T-helper 17 cell (primary cell): ENCODE measurements at places on chromosomes 11 and 22.

DNA sequence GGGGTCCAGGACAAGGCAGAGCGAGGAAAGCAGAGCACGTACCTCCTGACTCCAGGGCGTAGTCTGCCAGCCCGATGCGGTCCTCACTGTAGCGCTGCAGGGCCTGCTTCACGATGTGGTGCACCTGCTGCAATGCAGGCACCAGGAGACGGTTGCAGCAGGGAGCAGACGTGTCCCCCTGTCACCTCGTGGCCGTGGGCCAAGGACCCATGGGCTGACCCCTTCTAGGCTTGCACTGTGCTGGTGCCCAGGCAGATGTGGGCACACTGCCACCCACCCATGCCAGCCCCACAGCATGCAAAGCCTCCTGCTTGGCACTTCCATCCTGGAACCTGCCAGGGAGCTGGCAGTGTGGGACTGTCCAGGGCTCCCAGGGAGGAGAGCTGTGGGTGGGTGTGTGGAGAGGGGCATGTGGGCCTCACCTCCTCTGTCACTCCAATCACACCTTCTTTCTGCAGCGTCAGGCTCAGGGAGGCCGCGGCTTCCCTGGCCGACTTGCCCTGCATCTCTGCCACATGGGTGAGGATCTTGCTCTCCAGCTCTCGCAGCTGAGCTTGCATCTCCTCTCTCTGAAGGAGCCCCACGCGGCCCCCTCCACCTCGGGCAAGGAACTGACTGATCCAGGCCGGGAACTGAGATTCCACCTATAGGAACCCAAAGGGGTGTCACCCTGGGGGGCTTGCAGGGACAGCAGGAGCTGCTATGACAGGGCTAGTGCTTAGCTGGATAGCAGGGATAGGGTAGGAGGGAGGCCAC, 16.3 kb downstream of the SUN2 start:
- no peak for DNase-seq

- DNase-seq: no peak
Measured at GRCh38 chr22:48275412-48275811, 1513.0 kb downstream of the TBC1D22A start.

GRCh38 chr11:10998674-10999073, 140.8 kb upstream of the ZBED5 start:
- DNase-seq: no peak

GRCh38 chr11:118888398-118888797, 4.7 kb downstream of the CXCR5 start:
- DNase-seq: no peak

DNA sequence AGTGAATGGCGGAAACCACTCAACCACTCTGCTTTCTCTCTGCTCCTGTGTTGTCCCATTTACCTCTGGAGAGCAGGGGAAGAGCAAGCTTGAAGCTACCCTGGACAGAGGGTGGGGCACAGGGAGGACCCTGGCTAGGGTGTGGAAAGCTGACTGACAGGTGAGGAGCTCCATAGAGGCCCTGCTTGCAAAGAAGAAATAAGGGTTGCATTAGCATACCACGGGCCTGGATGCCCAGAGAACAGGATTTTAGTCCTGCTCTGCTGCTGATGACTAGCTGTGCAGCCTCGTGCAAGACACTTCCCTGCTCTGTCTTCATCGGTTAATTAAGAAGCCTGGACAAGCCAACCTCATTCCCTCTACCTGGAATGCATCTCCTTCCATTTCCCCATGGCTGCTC, 135.0 kb downstream of the BUD13 start:
- no peak for DNase-seq

DNA sequence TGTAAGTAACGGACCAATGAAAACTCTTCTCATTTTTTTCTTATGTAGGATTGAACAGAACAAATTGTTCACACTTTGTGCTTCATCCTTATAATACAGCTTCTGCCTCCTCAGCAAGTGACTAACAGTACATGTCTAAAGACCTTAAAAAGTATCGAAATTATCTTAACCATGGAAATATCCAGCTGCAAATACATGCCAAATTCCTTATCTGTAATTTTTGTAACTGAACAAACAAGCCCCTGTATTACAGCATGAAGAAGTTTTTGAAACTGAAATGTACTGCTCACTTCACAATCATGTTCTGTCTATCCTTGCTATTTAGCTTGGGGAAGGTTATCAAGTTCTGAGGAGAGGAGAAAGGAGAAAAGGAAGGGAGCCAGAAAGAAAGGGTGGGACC, 20.4 kb downstream of the WT1 start:
- no peak for DNase-seq

DNA sequence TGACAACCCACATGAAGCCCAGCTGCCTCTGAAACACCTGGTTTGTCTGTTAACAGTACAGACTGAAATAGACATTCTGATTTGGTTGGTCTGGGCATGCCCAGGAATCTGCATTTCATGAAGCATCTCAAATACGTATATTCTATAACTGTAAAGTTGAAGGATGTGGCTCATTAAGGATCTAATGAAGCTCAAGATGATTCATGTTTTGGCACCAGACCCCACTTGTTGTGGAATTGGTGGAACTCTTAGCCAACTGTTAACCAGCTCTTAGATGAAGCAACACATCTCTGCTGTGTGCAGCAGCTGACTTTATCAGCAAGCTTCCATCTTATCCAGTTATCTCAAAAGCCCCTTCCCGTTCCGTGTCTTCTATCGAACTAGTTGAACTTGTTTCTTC, 232.2 kb downstream of the INSC start:
- DNase-seq: no peak

- no peak for DNase-seq
Measured at GRCh38 chr11:104043142-104043541, 6.7 kb downstream of the DDI1 start.

GRCh38 chr22:49229483-49230193, 598.0 kb downstream of the BRD1 start:
- no peak for DNase-seq

DNA sequence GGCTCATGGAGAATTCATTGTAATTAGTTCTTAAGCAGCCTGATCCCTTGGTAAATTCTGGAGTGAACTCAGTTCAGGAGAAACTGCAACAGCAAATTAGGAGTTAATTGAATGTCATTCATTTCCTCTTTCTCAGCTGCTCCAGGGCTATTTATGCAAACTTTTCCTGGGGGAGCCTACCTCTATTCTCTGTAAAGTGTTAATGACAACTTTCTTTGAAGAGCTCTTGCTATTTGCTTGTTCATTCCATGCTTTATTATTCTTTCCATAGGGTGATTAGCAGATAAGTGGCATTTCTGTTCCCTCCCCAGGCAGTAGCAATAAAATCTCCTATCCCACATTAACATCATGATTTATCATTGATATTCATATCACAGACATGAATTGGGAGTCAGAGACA, 267.6 kb upstream of the DDI1 start:
- DNase-seq: no peak

DNA sequence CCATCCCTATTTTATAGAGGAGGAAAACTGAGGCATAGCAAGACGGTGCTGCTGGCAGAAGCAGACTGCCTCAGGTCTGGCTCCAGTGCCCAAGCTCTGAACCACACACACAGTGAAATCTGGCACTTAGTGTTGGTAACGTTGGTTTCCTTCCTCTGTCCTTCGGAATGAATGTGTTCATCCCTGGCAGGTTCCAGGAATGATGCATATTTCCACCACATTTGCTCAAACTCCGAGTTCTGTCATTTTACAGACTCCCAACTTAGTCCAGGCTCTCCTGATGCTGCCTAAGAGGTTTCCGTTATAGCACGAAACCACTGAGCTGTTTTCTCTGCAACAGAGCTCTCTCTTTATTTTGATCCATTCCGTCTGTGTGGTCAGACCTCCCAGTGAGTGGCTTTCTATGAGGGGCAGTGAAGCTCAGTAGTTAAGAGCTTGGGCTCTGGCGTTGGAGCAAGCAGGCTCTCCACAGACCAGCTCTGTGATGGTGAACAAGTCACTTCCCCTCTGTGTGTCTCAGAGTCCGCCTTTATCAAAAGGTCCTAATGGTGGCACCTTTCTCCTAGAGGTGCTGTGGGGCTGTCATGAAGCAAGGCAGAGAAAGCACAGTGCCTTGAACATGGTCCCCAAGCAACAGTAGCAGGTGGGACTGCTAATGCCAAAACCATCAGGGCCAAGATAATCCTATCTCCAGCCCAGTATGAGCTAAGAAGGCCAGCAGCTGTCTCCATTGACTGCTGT, 200.3 kb downstream of the MYO18B start:
- DNase-seq: no peak

DNA sequence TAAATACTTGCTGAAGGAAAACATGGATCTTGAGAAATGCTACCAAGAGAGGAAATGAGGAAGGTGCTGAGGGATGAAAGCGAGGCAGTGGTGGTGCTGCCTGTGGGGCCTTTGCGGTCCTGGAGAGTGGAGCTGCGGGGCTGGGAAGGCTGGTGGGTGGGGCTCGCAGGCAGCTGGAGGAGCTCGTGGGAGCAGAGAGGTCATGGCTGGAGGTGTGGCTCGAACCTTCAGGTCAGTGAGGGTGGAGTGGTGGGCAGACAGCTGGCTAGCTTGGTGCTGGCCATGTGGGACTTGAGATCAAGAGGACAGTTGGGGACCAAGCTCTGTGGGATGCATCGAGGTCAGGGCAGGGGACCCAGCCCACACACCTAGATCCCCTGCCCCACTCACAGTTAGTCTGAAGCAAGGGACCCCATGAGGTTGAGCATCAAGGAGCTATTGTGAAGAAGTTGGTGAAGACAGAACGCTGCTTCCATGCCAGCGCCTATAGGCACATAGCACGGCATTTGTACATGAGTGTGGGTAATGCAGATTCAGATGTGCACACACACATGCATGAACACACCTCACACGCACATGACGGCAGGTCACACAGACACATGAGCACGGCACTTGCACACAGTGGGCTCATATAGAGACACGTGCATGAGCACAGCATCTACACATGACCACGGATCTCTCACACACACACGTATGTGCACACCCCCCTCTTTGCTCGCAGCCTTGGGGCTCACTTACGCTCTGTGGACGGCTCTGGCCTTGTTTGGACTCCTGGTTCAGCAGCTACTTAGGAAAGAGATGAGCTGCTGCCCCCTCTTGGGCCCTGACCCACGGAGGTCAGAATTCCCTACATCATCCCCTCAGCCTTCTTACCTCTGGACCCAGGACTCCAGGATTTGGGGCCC, 30.4 kb downstream of the SHANK3 start:
- no peak for DNase-seq

GRCh38 chr11:59666969-59667368, 1.9 kb downstream of the PATL1 start:
- DNase-seq: no peak

- DNase-seq: no peak
Measured at GRCh38 chr11:27392278-27393114, 29.5 kb upstream of the CCDC34 start.

DNA sequence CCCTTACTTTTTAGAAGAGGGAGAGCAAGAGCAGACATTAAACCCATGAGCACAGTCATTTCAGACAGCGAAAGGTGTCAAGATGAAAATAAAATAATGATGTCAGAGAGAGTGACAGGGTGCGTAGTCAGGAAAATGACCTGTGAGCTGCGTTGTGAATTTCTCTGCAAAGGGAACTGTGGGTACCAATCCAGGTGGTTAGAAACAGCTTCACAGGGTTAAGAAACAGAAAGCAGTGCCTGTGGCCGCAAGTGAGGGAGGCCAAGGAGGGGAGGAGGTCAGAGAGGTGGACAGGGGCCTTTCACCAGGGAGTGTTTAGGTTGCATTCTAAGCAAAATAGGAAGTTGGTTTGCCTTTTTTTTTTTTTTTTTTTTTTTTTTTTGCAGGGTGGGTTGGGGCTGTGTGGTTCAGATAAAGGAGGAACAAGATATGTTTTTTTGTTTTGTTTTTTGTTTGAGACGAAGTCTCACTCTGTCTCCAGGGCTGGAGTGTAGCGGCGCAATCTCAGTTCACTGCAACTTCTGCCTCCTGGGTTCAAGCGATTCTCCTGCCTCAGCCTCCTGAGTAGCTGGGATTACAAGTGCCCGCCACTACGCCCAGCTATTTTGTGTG, 7.9 kb downstream of the TIGD3 start:
- DNase-seq: no peak

DNA sequence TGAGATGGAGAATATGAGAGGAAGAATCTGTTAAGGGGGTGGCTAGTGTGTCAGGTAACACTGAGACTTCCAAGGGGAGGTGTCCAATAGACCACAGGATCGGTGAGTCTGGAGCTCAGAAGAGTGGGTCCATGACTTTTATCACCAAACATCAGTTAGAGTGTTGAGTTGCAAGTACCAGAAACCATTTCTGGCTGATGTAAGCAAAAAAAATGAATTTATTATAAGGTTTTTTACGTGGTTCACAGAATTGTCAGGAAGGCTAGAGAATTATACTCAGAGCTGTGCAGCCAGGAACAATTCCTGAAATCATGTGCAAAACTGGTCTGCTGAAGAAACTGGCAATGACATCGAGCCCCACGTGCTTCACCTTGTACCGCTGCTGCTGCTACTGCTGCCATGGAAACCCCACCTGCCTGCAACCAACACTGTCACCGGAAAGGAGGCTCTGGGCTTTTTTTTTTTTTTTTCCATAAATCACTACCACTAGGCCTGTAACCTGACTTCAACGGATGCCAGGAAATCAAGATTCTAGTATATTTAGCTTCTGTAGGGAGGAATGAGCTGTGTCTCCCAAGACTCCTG, 16.6 kb upstream of the STK33 start:
- DNase-seq: no peak

- DNase-seq: no peak
Measured at GRCh38 chr11:93817426-93818348, 32.7 kb downstream of the VSTM5 start.

GRCh38 chr11:123132881-123133280, 62.2 kb downstream of the CLMP start:
- DNase-seq: no peak

DNA sequence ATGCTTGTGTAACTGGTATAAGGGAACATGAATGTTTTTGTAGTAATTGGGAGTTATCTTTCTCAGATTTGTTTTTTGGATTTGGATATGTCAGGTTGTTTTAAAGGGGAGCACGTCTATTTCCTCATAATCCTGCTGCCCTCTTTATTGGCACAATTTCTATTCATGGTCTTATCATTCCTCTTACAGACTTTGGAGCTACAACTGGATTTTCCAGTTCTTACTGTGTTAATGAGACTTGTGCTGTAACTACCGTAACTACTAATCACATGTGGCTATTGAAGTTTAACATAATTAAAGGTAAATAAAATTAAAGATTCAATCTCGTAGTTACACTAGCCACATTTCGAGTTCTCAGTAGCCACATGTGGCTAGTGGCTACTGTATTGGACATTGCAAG, 1.9 kb downstream of the FDX1 start:
- no peak for DNase-seq
